ENCODE measurements at places on chromosomes 11 and 22. TPM values are rescaled to one million over a fixed set of nuclear protein-coding genes. Genes with fewer than 3 reads are reported as not detected.

PANX2 gene
- 6.2 TPM for total RNA-seq

OR5D14 gene
- total RNA-seq: not detected

DNA sequence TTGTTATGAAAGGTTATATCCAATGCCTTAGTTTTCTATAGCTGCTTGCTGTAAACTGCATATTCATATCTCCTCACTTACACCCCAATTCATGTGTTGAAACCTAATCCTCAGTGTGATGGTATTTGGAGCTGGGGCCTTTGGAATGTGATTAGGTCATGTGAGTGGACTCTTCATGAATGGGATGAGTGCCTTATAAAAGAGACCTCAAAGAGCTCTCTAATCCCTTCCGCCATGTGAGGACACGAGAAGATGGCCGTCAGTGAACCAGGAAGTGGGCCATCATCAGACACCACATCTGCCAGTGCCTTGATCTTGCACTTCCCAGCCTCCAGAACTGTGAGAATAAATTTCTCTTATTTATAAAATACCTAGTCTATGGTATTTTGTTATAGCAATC lies 79.3 kb downstream of the CYP2R1 start:
- no peak for DNase-seq

KBTBD3 gene
- 5.0 TPM for total RNA-seq

- DNase-seq: no peak
Observed at GRCh38 chr22:37278261-37278660, 4.0 kb upstream of the CYTH4 start.

GRCh38 chr22:45889539-45890350 lies 87.2 kb downstream of the WNT7B start:
- DNase-seq: no peak
